Myocyte (in vitro differentiated cells): ENCODE measurements at places on chromosomes 3 and 15.

- DNase-seq = no peak
Observed at GRCh38 chr3:100910986-100911385, 82.2 kb downstream of the ABI3BP start.

GRCh38 chr3:58466899-58467563 lies 24.9 kb upstream of the KCTD6 start:
- DNase-seq = no peak

GRCh38 chr3:54900838-54901591 lies 26.8 kb downstream of the LRTM1 start:
- peak; percentile 86 for DNase-seq

- no peak for DNase-seq
Observed at GRCh38 chr3:126539558-126540250, 15.7 kb downstream of the CHST13 start.

GRCh38 chr3:72376956-72377710 lies 471.1 kb downstream of the SHQ1 start:
- DNase-seq = no peak

DNA sequence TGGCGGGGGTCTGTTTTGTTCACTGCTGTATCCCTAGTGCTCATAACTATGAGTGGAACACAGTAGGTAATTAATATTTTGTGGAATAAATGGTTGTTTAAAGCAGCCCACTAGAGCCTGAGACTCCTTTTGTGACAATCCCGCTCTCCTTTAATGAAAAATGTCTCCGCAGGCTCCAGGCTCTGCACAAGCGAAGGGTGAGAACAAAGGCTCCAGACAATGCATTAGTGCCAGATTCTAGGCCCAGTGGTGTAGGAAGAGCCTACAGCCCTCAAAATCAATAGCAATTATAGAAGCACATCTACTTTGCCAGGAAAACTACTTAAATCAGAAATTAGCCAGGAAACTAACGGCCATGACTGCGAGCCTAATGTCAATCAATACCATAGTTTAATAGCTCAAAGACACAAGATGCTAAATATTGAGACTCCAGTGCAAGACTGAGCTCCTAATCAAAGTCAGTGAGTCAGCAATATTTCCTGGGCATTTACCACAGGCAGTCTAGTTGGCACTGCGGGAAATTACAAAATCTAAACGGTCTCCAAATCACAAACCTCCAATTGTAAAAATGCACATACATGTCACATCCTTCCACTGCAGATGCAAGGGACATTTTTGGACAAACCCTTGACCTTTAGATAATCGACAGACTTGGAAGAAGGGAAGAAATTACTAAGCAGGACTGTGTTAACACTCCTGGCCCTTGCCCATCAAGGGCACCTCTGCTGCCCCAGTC lies 2.3 kb downstream of the ANXA2 start:
- DNase-seq = no peak

GRCh38 chr15:61649046-61649445 lies 411.2 kb downstream of the VPS13C start:
- DNase-seq = no peak

DNA sequence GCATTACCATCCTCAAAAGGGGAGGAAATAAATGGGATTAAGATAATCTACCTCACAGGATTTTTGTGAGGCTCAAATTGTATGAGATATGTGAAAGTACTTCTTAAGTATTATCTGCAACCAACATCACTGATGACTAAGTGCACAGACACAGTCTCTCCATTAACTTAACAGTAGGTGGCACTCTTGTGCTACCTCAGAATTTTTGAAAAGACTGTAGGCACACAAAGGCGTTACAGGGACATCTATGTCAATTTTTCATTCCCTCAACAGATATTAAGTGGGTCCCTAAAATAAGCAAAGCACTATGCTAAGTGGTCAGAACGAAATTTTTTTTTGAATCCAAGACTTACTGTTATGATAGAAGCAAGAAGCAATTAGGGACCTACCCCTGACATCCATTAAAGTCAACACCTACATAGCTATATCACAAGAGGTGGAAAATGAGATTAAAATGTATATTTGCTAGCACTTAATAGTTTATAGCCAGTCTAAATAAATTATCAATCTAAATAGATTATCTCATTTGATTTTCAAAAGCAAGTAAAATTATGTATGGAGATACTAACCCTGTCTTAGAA lies 52.9 kb downstream of the RYK start:
- DNase-seq = peak; percentile 72

DNA sequence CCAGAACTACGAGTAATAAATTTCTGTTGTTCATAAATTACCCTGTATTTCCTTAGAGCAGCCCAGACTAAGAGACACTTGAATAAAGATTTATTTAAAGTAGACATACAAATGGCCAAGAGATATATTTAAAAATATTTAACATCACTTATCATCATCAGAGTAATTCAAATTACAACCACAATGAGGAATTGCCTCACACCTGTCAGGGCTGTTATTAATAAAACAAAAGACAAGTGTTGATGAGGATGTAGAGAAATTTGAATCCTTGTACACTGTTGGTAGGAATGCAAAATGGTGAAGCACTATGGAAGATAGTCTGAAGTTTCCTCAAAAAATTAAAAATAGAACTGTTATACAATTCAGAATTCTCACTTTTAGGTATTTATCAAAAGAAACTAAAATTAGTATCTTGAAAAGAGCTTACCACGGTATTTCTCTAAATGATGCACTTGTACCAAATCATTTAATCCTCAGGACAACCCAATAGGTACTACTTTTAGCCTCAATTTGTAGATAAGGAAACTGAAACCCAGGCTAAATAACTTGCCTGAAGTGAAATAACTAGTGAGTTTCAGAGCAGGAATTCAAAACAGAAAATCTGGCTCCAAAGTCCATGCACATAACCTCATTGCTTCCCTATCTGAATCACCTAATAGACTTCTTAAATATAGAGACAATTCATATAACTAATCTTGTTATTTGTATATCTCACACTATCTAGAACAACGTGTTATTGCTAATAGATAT lies 69.4 kb downstream of the ZBTB20 start:
- peak; percentile 85 for DNase-seq

GRCh38 chr3:119314821-119315220 lies 20.6 kb downstream of the ARHGAP31 start:
- no peak for DNase-seq

GRCh38 chr3:191210032-191210431 lies 11.0 kb downstream of the OSTN start:
- no peak for DNase-seq

DNA sequence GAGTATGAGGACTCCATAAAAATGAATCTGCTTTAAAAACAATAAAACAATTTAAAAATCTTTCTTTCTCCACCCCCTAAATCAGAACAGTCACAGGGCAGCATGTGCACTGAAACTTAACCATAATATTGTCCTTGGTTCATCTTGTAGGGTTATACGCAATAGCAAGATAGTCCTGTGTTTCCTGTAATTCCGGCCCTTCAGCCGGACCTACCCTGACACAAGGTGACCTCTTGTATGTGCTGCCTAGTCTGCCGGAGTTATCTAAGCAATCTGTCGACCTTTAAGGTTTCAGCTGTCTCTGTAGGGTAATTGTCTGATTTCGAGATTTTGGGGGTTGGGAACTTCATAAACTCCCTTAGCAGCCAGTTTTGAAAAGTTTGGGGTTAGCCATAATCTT lies 99.9 kb downstream of the DHX36 start:
- no peak for DNase-seq

GRCh38 chr3:62503516-62503915 lies 130.2 kb upstream of the FEZF2 start:
- DNase-seq = no peak

DNA sequence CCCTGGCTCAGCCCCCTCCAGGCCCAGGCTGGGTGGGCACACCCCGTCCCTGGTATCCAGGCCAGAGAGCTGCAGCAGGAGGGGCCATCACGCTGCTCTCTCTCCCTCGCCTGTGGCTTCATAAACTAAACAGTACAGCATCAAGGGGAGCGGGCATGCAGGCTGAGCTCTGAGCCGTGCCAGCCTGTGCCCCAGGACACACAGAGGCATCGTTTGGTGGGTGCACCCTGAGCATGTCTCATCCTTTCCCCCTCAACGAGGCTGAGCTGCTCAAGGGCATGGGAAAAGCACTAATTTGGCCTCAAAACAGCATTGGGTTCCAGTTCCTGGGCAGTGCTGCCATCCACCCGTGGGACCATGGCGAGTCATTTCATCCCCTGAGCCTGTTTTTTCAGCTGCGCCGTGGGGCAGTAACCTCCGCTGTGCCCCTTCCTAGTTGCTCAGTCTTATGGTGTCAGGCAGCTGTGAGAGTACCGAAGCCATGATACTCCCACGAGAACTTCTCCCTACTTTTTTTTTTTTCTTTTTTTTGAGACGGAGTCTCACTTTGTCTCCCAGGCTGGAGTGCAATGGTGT lies 79.6 kb downstream of the CPN2 start:
- DNase-seq = no peak

DNA sequence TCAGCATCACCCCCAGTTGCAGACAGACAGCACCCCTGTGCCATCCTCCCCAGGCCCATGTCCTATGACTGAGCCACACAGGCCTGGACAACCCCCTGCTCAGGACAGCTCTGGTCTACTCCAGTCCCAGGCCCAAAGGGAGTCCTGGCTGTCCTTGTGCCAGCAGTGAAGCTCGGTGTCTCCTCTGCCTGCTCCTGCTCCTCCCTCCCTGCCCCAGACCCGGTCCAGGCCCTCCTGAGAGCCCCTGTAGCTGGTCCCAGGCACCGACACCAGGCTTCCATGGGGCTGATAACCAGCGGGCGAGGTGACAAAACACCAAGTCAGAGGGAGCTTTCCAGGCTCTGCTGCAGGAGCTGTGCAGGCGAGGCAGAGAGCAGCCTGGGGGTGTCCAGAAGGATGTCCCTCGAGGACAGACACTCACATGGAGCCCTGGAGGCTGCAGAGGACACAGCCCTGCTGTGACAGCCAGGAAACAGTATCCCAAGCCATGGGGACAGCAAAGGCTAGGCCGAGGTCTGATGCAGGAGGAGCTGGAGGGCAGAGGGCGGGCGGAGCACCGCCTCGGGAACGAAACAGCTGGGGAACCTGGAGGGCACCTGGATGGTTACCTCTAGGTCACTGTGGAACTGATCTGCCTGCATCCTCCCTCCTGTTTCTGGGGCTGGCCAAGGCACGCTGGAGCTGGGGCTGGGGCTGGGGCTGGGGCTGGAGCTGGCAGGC lies 103.8 kb upstream of the PRR20G start:
- no peak for DNase-seq

GRCh38 chr3:125146626-125147490 lies 65.7 kb downstream of the SLC12A8 start:
- DNase-seq = no peak

DNA sequence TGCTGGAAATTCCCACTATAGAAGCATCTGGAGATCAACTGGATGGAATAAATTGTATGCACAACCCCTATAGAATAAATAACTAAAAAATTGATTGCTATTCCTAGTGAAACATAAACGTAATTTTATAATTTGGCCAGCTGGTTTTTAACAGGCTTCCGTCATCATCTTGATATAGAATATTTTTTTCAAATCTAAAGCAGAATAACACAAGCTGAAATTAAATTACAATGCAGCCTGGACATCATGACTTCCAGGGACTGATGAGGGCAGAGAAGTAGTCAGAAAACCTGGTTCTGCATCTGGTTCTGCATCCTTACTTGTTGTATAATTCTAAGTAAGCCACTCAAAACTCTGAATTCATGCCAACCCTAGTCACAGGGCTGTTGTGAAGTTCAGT lies 146.1 kb downstream of the MEX3B start:
- no peak for DNase-seq

GRCh38 chr15:48625126-48625525 lies 20.4 kb downstream of the FBN1 start:
- DNase-seq = peak; percentile 56

DNA sequence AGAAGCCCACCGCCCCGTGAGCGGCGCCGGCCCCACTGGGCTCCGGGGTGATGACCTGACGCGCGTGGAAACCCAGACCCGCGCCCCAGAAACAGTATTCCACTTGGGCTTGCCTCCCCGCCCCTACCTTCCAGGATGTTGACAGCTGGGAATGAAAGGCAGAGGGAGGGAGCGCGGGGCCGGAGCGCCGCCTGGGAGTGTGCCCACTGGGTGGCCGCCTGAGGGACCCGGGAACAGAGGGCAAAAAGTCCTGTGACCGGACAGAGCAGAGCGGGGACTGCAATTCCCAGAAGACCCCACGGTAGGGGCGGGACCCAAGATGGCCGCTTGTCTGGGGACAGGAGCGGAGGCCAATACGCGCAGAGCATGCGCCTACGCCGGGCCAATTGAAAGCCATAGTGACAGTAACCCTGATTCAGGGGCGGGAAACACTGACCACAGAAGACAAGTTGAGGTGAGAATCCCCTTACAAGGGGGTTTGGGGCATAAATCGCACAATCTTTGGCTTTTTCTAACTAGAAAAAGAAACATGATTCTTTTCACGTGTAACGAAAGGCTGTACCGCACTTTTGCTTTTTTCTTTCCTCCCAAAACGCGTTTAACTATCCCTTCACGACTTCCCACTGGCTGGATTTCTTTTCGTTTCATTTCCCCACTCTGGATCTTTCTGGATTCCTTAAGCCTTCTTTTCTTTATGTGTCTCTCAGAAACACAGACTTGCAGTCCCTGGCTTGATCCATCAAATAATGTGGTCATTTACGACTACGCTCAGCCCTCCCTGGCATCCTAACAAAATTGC lies at the start of gene FHIT:
Gene FHIT, minus strand, starts transcription at position 279 of the 799 bp plus-strand sequence.
- DNase-seq = peak; percentile 95

DNA sequence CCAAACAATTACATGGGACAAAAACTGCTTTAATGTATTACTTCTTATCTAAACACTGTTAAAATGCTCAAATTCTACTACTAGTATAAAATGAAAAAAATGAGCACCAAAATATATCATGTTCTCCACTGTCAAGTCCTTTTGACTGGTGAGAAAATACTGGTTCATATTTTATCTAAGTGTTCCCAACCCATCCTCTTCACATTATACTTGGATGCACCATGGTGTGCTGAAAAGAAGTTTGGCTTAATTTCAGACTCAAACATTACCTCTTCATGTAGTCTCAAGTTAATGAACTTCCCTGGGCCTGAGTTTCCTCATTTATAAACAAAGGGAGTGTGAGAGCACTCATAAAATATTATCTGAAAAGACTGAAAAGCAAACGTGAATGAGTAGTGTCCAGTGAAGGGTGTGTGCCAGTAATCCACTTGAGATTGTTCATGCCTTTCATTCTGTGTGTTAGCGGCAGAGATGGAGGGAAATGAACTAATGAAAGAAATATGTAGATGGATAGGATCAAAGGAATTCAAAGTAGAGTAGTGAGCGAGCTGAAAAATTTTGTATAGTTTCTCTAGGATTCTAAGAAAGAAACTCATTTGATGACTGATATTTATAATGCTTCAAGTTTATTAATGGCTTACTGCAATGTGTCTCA lies 263.2 kb downstream of the NLGN1 start:
- DNase-seq = no peak

- no peak for DNase-seq
Observed at GRCh38 chr3:44411031-44411645, 66.3 kb downstream of the ZNF445 start.

GRCh38 chr3:98787181-98787580 lies 24.0 kb downstream of the ST3GAL6 start:
- DNase-seq = no peak

DNA sequence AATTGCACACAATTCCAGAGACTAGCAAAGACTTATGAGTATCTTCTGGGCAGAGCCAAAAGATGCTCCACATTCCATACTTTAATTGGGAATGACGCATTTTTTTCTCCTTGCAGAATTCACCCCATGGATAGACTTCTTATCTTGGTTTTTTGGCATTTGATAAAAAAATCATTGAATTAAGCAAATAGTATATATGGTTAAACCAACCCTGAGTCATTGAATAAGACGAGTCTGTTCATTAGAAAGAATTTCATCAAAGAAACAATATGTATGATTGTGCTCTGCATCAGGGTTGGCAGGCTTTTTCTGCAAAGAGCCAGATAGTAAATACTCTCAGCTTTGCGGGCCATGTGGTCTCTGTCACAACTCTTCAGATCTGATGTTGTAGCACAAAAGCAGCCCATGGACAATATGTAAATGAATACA lies 9.2 kb upstream of the PDZRN3 start:
- no peak for DNase-seq
